Ovary (tissue), 10 donors: ENCODE measurements at places on chromosomes 11 and 22. TPM values are rescaled to one million over a fixed set of nuclear protein-coding genes. Genes with fewer than 3 reads are reported as not detected.

The MYRF gene
- total RNA-seq, result 70.2 TPM

The SMC1B gene
- not detected for total RNA-seq

The LRRC74B gene
- total RNA-seq, result 0.25 TPM

The DUSP8 gene
- total RNA-seq, result 1.3 TPM

The RNF121 gene
- 27.0 TPM for total RNA-seq

The SMIM35 gene
- total RNA-seq, result not detected

The ELFN2 gene
- total RNA-seq, result 0.03 TPM

The SLC15A3 gene
- total RNA-seq, result 25.3 TPM

The ISX gene
- total RNA-seq, result not detected

The KRTAP5-1 gene
- not detected for total RNA-seq

GRCh38 chr11:64644647-64645275 is 53.7 kb downstream of the SLC22A12 start:
- H3K4me3 ChIP-seq, result no peak overlapping the region
- H3K27ac ChIP-seq, result no peak overlapping the region
- no peaks in the 10 kb centered on the region for H3K27me3 ChIP-seq
- no peak for DNase-seq
- peaks cover 4% of the 10 kb centered on the region for H3K4me1 ChIP-seq
- H3K36me3 ChIP-seq, result no peaks in the 10 kb centered on the region

GRCh38 chr11:121615501-121615900 is 162.7 kb upstream of the SORL1-AS1 start:
- no peaks in the 10 kb centered on the region for H3K27me3 ChIP-seq
- no peak overlapping the region for H3K27ac ChIP-seq
- DNase-seq, result no peak
- H3K4me3 ChIP-seq, result no peak overlapping the region

DNA sequence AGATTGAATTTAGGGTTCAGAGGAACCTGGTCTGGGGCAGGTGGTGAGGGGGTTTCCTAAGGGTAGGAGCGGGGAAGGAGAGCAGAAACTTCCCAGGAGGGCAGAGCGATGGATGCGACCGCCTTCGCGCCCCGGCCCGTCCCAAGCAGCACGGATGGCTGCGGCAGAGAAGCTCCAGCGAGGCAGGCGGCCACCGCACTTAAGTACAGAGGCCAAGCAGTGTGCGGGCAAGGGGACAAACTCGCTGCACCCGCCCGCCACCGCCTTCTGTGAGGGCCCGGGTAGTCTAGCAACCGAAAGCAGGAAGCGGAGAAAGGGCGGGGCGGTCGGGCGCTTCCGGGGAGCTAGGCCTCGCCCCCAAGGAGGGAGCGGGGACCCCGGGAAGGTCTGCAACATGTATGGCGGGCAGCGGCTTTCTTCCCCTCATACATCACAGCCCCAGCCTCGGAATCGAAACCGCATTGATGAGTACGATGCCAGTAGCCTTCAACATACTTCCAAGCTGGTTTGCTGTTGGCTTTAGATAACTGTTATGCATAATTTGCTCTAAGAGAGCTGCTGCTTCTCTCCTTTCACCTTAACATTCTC is at the start of gene AGBL2:
Gene AGBL2 (minus strand): TSS at position 288 of the 588 bp plus-strand sequence. CDS start 719 bp downstream, outside the sequence.
- peak; percentile 62 for DNase-seq
- no peaks in the 10 kb centered on the region for H3K27me3 ChIP-seq

DNA sequence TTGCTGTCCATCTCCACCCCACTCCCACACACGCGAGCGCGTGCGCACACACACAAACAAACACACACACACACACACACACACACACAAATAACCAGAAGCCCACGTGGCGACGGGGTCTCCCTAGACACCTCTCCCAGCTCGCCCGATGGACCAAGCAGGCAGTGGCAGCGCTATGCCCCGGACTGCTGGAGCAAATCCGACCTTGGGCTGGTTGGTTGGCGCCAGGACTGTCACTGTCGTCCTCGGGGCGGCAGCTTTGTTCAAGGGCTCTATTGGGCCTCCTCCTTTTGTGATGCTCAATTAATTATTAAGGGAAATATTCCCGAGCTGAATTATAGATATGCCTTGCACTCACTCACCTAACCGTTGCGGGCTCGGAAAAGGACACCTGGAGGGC is 1.7 kb upstream of the KCNA4 start:
- H3K4me3 ChIP-seq, result no peak overlapping the region
- no peaks in the 10 kb centered on the region for H3K27me3 ChIP-seq
- no peaks in the 10 kb centered on the region for H3K4me1 ChIP-seq

DNA sequence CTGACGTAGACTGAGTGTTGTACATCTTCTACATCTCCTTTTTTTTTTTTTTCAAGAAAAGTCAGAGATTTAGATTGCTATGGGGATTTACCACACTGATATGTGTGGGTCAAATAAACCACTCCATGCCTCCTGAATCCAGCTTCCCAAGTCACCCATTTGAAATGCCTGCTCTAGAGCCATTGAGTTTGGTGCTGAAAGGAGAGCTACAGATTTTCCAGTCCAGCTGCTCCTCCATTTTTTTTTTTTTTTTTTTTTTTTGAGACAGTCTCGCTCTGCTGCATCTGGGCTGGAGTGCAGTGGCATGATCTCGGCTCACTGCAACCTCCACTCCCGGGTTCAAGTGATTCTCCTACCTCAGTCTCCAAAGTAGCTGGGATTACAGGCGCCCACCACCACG is 115.2 kb upstream of the TIMP3 start:
- DNase-seq, result no peak
- H3K27ac ChIP-seq, result no peak overlapping the region
- H3K4me1 ChIP-seq, result no peaks in the 10 kb centered on the region
- no peaks in the 10 kb centered on the region for H3K36me3 ChIP-seq

- H3K4me1 ChIP-seq, result peaks cover 2% of the 10 kb centered on the region
- DNase-seq, result no peak
- no peaks in the 10 kb centered on the region for H3K36me3 ChIP-seq
- no peaks in the 10 kb centered on the region for H3K27me3 ChIP-seq
These were observed 92.7 kb downstream of the FDX1 start for GRCh38 chr11:110522471-110522870.

- no peaks in the 10 kb centered on the region for H3K36me3 ChIP-seq
- H3K4me3 ChIP-seq, result no peak overlapping the region
- H3K4me1 ChIP-seq, result peaks cover 3% of the 10 kb centered on the region
These were observed 53.3 kb downstream of the TCF20 start for GRCh38 chr22:42217019-42217751.

DNA sequence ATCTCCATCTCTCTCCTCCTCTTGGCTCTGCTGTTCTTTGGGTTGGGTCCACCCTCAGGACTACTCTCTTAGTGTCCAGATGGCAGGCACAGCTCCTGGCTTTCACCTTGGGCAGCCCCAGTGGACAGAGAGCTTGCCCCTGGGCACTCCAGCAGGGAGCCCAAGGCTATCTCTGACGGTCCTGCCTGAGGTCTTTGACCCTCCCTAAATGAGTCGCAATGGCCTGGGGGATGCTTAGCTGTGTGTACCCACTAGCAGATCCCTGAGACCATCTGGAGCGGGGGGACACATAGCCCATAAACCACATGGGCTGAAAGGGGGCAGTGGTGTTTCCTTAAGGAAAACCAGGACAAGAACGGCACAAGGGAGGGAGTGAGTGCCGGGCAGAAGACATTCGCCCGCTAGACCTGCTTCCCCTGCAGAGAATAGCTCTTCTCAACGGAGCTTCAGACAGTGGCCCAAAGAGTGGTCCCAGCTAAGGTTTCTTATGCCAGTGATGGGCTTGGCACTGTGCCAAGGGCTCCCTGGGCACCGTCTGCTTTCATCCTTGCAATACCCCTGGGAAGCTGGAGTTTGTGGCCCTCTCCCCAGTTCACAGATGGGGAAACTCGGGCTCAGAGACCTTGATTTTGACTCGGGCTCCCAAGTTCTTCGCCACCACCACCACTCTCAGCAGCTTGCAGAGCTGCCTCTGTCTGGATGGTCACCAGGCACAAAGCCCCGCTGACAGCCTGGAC is 53.9 kb upstream of the ANO1 start:
- H3K4me1 ChIP-seq, result no peaks in the 10 kb centered on the region
- no peak overlapping the region for H3K4me3 ChIP-seq
- H3K36me3 ChIP-seq, result no peaks in the 10 kb centered on the region
- no peak overlapping the region for H3K27ac ChIP-seq

DNA sequence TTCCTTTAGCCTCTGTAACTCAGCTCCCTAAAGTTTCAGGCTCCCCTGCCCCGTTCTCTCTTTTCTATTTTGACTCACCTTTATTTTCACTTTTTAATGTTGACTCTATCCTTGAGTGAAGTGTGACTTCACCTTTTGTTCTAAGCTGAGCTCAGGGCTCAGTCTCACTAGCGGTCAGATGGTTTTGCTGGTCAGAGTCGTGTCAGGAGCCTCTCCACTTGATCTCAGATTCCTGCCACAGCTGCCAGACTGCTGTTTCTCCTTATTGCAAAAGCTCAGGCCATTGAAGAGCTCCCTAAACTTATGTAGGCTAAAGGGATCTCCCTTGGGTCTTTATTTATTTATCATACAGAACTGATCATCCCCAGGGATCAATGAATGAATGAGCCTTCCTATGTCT is 13.7 kb upstream of the POU2AF2 start:
- no peaks in the 10 kb centered on the region for H3K36me3 ChIP-seq
- H3K4me3 ChIP-seq, result no peak overlapping the region
- H3K4me1 ChIP-seq, result peaks cover 1% of the 10 kb centered on the region

DNA sequence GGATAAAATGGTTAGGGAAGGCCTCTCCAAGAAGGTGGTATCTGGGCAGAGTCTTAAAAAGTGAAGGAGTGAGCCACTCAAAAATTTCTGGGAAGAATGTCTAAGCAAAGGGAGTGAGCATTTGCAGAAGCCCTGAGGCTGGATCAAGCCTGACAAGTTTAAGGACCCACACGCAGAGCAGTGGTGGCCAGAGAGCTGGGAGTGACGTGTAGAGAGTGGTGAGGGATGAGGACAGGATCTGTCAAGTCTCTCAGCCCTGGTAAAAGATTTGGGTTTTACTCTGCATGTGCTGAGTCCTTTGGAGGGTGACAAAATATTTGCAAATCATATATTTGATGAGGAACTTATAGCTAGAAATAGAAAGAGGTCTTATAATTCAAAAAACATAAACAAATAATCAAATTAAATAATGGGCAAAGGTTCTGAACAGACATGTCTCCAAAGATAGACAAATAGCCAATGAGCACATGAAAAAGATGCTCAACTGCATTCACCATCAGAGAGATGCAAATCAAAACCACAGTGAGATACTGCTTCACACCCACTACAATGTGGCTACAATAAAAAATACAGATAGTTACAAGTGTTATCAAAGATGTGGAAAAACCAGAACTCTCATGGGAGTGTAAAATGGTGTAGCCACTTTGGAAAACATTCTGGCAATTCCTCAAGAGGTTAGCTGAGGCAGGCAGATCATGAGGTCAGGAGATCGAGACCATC is 107.2 kb upstream of the NNMT start:
- no peaks in the 10 kb centered on the region for H3K36me3 ChIP-seq
- no peaks in the 10 kb centered on the region for H3K27me3 ChIP-seq

- H3K27ac ChIP-seq, result no peak overlapping the region
- no peaks in the 10 kb centered on the region for H3K27me3 ChIP-seq
- H3K36me3 ChIP-seq, result no peaks in the 10 kb centered on the region
- DNase-seq, result no peak
- peaks cover 6% of the 10 kb centered on the region for H3K4me1 ChIP-seq
These were observed 645 bp downstream of the RTCB start for GRCh38 chr22:32411402-32411801.

- DNase-seq, result no peak
- no peaks in the 10 kb centered on the region for H3K27me3 ChIP-seq
- no peaks in the 10 kb centered on the region for H3K36me3 ChIP-seq
- H3K27ac ChIP-seq, result no peak overlapping the region
- no peak overlapping the region for H3K4me3 ChIP-seq
These were observed 16.9 kb downstream of the SERPINH1 start for GRCh38 chr11:75578977-75579376.

- H3K4me3 ChIP-seq, result no peak overlapping the region
- no peak overlapping the region for H3K27ac ChIP-seq
- peaks cover 2% of the 10 kb centered on the region for H3K4me1 ChIP-seq
- no peaks in the 10 kb centered on the region for H3K27me3 ChIP-seq
These were observed 6.4 kb upstream of the ATG16L2 start for GRCh38 chr11:72807792-72808191.

DNA sequence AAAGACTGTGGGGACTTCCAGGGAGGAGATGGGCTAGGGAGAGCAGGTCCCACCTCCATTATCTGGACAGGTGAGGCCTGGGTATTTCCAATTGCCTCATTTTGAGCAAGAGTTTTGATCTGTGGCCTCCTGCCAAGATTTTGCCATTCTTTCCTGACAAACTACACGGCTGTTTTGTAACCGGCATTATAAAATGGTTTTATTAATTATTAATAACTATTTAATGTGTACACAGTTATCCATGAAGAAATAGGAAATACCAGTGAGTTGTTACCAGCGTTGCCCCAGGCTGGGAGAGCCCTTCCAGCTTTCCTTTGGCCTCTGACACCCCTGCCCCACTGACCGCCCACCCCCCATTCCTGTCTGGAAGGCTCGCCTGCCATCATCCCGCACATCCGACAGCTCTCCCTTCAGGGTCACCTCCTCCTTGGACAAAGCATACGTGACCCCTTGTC is 14.9 kb upstream of the SEC14L3 start:
- no peaks in the 10 kb centered on the region for H3K27me3 ChIP-seq
- H3K27ac ChIP-seq, result no peak overlapping the region
- H3K4me3 ChIP-seq, result no peak overlapping the region
- H3K36me3 ChIP-seq, result no peaks in the 10 kb centered on the region

DNA sequence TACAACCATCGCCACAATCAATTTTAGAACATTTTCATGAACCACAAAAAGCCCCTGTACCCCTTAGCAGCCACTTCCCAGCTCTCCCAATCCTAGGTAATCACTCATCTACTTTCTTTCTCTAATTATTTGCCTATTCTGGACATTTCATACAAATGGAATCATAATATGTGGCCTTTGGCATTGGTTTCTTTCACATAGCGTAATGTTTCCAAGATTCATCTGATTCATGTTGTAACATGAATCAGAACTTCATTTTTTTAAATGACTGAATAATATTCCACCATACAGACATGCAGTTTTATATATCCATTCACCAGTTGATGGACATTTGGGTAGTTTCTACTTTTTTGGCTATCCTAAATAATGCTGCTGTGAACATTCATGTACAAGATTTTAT is 56.2 kb upstream of the RCN1 start:
- no peak for DNase-seq
- no peak overlapping the region for H3K27ac ChIP-seq
- H3K4me1 ChIP-seq, result no peaks in the 10 kb centered on the region
- H3K36me3 ChIP-seq, result no peaks in the 10 kb centered on the region
- H3K4me3 ChIP-seq, result no peak overlapping the region

DNA sequence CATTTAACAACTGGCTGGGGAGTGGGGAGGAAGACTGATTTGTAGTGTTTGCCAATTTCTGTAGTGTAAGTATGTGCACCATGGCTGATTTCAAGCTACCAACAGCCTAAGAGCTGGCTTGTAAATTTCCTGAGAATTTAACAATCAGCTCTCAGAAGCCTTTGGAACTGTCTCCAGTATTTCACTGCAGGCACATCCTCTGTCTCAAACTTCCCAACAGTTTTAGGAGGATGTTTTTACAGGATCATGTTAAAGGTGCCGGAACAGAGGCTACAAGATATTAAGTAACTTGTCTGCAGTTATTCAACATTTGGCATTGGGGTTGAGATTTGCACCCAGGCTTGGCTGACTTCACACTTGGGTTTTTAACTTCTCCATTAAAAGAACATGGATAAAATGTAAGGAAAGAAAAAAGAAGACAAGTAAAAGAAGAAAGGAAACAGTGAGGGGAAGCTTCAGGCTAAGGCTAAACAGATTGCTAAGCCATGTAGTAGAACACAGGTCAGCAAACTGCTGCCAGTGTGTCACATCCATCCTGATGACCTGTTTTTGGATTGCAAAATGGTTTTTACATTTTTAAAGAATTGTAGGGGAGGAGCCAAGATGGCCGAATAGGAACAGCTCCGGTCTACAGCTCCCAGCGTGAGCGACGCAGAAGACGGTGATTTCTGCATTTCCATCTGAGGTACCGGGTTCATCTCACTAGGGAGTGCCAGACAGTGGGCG is 204.8 kb upstream of the SESN3 start:
- peaks cover 2% of the 10 kb centered on the region for H3K27me3 ChIP-seq
- no peak overlapping the region for H3K4me3 ChIP-seq
- no peak for DNase-seq
- H3K36me3 ChIP-seq, result no peaks in the 10 kb centered on the region
- no peak overlapping the region for H3K27ac ChIP-seq
